Hematopoietic multipotent progenitor cell treated with erythropoietin and hydrocortisone succinate and interleukin-3 and kit ligand, for 4 days (in vitro differentiated cells): ENCODE measurements at places on chromosomes 1 and 21.

DNA sequence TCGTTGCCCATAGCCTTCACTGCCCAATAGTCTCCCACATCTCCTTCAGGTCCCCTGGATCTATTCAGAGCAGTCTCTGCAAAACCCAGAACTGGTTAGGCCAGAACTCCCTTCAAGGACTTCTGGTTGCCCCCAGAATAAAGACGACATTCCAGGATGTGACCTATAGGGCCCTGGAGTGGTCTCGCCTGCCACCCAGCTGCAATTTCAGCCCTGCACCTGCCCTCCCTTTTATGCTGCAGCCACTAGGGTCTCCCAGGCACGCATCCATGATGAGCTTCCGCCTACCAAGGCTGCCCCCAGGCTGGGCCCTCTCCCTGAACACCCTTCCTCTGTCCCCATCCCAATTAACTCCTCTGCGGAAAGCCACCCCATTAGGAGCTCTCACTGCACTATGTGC lies 7.2 kb upstream of the TSPEAR start:
- no peak for DNase-seq

DNA sequence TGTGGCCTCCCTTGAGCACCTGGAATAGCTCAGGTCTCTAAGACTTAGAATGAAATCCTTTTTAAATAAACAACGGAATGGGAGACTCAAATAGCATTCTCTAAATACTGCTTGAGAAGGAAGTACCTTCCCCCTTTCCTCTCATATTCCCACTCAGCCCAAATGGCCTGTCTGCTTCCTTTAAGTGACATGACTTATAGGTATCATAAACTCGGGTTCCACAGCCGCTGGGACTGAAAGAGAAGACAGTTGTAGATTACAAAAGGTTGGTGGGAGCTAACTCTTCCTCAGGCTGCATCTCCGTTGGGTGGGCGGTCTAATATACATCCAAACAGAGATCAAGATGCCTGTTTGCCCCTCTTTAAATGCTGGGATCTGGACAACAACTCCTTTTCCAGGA lies 1.2 kb upstream of the HMCN1 start:
- no peak for DNase-seq

DNA sequence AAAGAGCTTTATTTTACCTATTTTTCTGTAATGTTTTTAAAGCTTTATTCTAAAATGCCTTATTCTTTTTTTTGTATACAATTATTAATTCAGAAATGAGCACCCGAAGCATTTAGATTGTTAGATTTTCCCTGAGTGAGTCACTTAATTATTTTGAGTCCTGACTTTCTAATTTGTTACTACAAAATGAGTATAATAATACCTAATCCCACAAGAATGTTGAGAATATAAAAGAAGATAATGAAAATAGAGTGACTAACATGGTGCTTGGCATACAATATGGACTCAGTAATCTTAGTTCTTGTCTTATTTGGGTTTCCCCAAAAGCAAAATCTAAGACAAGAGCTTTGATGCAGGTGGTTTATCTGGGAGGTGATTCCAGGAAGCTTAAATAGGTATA lies 142.2 kb downstream of the LHX8 start:
- DNase-seq = no peak

GRCh38 chr1:17440827-17441168 lies 1.3 kb upstream of the RCC2 start:
- no peak for DNase-seq

DNA sequence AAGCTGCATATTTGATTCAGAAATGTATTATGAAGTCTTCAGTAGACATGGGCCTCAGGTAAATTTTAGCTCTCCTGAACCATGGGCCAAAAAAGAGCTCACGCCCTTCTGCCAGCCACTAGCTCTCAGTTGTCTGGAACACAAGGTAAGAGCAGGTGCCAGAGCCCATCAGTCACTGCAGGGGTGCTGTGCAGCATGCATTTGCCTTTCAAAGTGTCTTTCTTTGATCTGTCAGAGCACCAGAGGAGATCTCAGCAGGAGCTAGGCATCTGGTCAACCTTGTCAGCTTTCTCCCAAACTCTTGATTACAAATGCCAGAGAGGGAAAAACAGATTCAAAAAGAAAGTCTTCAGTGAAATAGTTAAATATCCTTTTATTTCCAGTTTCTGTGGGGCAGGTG lies 332.3 kb downstream of the COL11A1 start:
- DNase-seq = no peak

DNA sequence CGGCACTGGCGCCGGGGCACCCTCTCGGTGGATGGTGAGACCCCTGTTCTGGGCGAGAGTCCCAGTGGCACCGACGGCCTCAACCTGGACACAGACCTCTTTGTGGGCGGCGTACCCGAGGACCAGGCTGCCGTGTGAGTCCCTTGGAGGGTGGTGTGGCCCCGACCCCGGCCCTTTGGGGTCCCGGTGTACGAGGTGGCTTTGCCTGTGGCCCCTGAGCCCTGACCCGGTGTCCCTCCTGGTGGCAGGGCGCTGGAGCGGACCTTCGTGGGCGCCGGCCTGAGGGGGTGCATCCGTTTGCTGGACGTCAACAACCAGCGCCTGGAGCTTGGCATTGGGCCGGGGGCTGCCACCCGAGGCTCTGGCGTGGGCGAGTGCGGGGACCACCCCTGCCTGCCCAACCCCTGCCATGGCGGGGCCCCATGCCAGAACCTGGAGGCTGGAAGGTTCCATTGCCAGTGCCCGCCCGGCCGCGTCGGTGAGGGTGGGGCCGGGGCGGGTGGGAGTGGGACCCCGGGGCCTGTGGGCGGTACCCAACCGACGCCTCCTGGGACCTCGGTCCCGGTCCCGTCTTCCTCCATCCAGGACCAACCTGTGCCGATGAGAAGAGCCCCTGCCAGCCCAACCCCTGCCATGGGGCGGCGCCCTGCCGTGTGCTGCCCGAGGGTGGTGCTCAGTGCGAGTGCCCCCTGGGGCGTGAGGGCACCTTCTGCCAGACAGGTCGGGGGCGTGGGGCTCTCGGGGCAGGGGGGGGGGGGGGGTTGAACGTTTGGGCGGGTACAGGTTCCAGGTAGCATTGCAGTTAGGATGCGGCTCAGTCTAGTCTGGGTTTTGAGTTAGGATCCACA lies 24.6 kb downstream of the RNF223 start:
- no peak for DNase-seq

DNA sequence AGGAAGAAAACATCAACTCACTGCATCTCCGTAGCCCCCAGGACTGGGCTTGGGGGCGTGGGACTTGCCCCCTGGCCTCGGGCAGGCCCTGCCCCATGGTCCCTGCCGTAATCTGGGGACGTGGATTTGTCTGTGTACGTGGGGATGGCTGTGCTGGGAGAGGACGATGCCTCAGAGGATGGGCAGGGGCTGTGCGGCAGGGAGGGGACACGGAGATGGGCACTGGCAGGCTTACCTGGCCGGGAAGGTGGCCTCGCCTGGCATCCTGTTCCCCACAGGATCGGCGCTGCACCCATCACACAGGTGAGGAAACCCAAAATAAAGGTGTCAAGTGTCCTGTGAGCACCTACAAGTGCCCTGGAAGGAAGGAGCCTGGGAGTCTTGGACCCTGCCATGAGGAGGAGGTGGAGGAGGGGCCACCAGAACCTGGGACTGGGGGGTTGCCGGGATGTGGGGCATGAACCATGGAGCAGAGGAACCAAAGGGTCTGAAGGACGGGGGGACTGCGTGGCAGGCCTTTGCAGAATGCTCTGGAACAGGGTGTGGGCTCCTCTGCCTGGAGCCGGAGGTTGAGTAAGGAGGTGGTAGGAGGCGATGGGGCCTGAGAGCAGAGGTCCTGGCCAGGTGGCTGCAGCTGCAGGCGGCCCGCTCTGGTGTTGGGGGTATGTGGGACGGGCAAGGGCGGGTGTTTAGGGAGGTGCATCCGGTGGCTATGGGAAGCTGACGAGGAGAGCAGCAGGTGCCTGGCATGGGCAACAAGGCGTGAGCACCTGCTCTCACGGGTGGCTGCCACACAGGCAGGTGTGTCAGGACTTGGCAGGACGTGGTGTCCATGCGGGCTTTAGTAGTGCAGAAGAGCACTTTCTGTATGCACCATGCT lies 27.8 kb upstream of the LRRC3 start:
- no peak for DNase-seq

DNA sequence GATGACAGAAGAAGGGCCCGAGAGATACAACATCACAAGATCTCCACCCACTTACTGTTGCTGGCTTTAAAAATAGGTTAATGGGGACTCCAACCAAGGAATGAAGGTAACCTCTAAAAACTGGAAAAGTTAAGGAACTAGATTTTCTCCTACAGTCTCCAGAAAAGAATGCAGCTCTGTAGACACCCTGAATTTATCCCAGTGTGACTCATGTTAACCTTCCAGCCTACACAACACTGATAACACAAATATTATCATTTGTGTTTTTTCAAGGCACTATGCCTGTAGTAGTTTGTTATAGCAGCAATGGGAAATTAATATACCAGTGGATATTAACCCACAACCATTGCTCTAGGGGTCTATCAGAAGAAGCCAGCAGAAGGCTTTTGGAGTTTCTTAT lies 730.7 kb upstream of the ZP4 start:
- DNase-seq = no peak

- no peak for DNase-seq
These were observed 189.2 kb downstream of the FOXD2 start for GRCh38 chr1:47627016-47627415.

GRCh38 chr21:31293986-31294385 lies 50.1 kb downstream of the TIAM1 start:
- no peak for DNase-seq

- DNase-seq = peak; percentile 62
These were observed 7.1 kb downstream of the MEX3A start for GRCh38 chr1:156075162-156075561.

DNA sequence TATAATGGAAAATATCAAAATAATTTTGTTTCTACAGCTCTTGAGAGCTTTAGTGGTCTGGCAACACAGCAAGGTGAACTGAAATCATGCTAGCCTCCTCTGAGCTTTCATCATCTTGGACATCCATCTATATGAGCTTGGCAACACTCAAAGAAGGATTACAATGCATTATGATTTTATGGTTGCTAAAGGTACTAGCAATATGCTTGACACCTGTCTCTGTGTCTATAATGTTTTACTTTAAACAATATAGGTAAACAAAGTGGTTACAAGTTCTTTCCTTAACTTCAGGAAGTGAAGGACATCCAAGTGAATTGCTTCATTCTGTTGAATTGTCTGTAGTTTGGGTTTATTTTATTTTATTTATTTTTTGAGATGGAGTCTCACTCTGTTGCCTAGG lies 203.7 kb upstream of the RRP15 start:
- DNase-seq = no peak

- DNase-seq = no peak
These were observed 124.0 kb upstream of the SLC45A1 start for GRCh38 chr1:8193840-8194406.

GRCh38 chr1:228528612-228529011 lies 41.4 kb downstream of the RNF187 start:
- DNase-seq = no peak

GRCh38 chr1:7265771-7266371 lies 480.6 kb downstream of the CAMTA1 start:
- DNase-seq = no peak

- peak; percentile 64 for DNase-seq
These were observed 15.2 kb downstream of the HENMT1 start for GRCh38 chr1:108645564-108646184.

DNA sequence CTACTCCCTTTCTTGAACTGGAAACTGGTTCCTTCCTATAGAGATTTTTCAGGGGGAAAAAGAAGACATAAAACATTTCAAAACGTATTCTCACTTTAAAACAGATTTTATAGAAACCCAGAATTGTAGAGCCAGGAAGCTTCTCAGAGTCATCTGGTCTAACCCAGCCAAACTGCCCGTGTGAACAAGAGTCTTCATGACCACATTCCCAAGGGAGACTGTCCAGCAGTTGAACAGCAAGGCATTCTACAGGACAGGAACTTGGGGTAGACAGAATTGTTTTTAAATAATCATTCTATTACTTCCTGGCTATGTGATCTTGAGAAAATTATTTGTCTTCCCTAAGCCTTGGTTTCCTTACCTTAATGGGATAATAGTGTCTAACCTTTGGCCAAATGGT lies 163.5 kb upstream of the IVNS1ABP start:
- no peak for DNase-seq

GRCh38 chr1:109929170-109929569 lies 18.5 kb downstream of the CSF1 start:
- no peak for DNase-seq

GRCh38 chr21:42465008-42465802 lies 30.8 kb downstream of the RSPH1 start:
- DNase-seq = peak; percentile 95

GRCh38 chr21:29725025-29725736 lies 214.6 kb downstream of the GRIK1 start:
- DNase-seq = no peak

DNA sequence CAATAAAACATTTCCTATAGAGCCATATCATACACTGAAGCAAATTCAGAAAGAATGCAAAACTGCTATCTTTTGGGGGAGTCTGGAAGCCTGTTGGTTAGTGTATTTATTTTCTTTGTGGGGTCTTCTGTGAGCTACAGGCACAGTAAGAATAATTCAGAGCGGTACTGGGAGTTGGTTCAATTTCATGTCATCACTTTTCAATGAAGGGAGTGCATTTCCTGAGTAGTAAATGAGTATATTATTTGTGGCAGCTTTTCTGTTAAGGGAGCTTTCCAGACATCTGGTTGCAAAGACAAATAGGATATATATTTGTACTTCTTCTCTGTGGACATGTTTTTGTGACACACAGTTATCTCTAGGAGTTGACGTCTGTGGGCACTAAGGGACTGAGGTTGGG lies 130.6 kb downstream of the HUNK start:
- no peak for DNase-seq

- no peak for DNase-seq
These were observed 49.2 kb upstream of the ABCG1 start for GRCh38 chr21:42169758-42170157.

- no peak for DNase-seq
These were observed 97.3 kb downstream of the TTLL7 start for GRCh38 chr1:83901547-83902155.

DNA sequence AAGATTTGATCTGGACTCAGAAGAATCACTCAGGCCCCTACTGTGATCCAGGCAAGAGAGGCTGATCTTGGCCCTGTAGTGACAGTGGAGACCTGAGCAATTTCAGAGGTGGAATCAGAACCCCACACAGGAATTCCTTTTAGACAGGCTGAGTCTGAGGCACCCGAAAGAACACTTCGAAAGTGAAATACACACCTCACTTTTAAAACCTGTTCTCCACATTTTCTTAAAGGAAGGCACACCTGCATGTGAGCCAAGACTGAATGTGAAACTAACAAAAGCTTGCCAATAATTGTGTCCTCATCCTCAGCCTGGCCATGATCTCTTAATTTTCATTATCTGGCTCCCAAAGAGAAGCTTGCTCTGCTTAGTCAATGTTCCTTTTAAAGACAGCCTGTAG lies 32.2 kb downstream of the SIPA1L2 start:
- no peak for DNase-seq
